ENCODE measurements at places on chromosomes 7 and 10.

GRCh38 chr10:76491216-76491615 is 1059.8 kb downstream of the LRMDA start:
- DNase-seq: no peak

DNA sequence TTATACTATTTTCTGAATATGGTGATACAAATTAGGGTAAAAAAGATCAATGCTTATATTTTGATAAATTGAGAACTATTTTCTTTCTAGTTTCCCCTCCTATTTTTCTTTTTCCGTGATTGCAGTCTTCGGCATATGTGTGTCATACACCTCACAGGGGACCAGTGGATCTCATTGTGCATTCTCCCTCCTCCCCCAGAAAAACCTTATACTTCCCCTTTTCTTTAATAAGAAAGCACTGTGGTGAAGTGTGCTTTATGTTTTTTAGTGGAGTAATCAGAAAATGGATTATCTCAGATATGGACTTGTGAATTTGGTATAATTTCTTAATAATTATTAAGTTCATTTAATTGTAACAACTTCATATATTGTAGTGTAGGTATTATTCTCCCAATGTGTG is 72.8 kb downstream of the BICC1 start:
- no peak for DNase-seq

GRCh38 chr10:132548106-132548823 is 10.7 kb downstream of the INPP5A start:
- no peak for DNase-seq

DNA sequence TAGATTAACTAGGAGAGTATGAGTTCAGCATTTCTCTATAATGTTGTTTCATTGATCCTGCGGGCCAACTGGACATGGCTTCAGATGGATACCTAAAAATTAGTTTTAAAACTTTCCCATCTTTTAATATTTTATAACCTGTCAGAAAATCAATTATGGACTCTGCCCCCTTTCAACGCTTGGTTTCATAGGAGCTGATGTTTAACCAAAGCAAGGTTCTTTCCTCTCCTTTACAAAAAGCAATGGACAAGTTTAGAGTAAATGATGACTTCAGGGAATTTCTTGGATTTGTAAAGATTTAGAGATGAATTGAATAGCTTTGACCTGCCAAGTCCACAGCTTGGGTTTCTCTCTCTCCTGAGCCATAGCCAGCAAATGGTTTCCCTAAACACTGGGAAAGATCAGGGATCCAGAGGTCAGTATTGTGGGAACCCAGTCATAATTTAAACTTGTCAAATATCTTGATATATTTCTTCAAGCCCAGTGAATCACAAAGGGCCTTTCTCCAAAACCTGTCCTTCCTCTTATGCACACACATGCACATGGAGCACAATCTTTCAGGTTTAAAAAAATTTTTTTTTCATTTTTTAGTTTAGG is 177.1 kb downstream of the EVX1 start:
- DNase-seq: no peak

DNA sequence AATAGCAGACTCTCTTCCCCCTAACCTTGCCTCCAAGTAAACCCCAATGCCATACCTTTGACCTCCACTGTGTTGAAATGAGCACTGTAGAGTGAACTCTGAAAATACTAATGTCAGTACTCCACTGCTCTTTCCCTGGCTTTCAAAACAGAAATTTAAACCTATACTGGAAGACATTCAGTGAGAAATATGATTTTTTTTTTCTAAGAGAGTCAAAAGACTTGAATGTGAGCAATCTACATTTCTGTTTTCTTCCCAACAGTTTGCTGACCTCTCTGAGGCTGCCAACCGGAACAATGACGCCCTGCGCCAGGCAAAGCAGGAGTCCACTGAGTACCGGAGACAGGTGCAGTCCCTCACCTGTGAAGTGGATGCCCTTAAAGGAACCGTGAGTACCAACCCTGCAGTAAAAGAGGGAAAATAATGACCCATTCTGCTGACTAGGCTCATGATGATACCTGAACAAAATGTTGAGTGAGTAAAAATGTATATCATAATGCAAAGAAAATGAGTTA is 6.4 kb downstream of the VIM start:
- DNase-seq: no peak

All from stimulated activated CD4-positive, alpha-beta T cell treated with anti-CD3 and anti-CD28 coated beads, Interleukin-4, amount 100 ng/mL, for 24 hours (primary cell).